NCI-H1436 (cell line): ENCODE measurements at places on chromosomes 7 and 10.

- DNase-seq: no peak
These were observed 148.2 kb downstream of the CHN2 start for GRCh38 chr7:29342761-29343160.

DNA sequence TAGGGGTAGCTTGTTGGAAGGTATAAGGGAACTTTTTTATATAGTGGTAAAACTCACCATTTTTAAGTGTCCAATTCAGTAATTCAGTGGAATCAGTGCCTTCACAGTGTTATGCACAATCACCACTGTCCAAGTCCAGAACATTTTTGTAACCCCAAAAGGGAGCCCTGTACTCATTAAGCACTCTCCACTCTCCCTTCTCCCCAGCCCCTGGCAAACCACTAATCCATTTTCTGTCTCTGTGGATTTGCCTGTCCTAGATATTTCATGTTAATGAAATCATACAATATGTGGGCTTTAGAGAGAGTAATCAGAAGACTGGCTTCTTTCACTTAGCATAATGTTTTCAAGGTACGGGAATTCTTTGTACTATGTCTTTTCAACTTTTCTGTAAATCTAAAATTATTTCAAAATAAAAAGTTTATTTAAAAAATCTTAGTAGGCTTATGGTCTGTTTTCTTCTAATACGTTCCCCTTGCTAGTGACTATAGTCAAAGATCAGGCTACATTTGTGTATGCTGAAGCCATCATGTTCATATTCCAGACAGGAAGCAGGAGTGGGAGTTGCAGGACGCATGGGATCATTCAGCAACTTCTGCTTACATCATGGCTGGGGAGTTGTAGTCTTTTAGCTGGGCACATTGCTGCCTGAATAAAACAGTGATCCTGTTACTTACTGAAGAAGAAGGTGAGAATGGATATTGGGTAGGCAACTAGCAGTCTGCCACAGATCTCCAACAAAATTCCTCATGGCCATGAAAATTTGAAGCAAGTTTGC is 35.4 kb upstream of the TAX1BP1 start:
- no peak for DNase-seq

- no peak for DNase-seq
These were observed 258.1 kb downstream of the PAXIP1 start for GRCh38 chr7:154744861-154745258.

DNA sequence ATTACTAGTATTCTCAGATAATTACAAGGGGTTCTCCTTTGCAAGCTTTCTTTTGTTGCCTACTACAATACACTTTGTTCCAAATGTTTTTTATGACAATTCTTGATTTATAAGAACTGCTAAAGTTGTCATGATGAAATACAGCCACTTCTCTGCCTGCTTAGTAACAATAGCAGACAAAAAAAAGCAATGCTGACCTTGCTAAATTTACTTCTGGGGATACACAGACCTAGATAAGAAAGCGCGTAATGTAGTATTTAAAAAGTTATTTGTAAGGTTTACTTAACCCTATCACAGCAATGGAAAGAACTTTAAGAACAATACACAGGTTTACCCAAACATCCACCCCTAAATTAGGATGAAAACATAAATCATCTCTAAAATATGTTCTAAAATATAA is 311.1 kb downstream of the DOCK4 start:
- DNase-seq: no peak

- DNase-seq: no peak
These were observed 186.8 kb downstream of the ITGB1 start for GRCh38 chr10:32771217-32771616.

- DNase-seq: no peak
These were observed 778.5 kb downstream of the NRG3 start for GRCh38 chr10:82653244-82654155.

- no peak for DNase-seq
These were observed 394.8 kb upstream of the IGFBP3 start for GRCh38 chr7:46315891-46316290.

DNA sequence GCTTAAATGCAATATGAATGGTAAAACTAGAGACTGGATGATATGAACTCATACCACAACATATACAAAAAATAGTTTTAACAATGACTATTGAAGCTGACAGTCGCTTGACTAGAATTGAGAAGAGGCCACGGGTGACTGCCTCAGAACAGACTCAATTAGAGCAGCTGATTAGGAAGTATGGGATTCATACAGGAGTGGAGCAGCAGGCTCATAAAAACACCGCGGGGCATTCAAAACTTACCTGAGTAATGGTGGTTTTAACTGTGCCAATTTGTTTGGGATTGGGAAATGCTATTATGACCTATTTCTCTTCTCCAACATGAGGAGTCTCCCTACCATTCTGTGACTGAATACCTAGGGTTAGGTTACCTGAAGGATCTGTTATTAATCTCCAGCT is 2.1 kb downstream of the CADPS2 start:
- peak; percentile 23 for DNase-seq

- DNase-seq: no peak
These were observed 88.0 kb downstream of the PLXDC2 start for GRCh38 chr10:19904202-19904661.

DNA sequence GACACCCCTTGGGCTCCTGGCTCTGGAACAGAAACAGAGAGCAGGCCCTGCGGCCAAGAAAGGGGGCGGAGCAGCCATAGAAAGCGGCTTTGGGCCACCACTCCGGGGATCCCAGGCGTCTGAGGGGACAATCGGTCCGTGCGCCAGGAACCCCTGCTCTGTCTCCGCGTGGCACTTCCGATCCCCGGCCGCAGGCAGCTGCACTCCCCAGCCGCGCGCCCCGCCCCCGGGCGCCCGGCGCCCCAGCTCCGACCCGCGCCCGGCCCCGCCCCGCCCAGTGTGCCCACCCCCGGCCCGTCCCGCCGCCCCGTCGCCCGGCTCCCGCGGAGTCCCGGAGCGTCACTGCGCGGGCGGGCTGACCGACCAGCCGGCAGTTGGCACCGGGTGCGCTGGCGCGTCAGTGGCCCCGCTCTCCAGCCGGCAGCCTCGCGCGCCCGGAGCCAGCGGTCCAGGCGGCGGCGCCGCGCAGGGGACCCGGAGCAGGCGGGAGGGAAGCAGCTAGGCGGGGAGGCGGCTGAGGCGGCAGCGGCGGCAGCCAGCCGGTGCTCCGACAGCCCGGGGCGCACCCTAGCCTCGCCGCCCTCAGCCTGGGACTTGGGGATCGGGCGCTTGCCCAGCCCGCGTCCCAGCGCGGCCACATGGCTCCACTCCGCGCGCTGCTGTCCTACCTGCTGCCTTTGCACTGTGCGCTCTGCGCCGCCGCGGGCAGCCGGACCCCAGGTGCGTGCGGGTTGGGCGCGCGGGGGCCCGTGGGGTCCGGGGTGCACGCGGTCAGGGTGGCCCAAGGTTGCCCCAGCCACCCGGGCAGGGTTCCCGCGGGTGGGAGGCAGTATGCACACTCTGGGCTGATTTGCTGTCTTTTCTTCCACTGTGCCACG is at the start of gene ADAMTS14:
Gene ADAMTS14 (plus strand): TSS at position 342 of the 878 bp plus-strand sequence. CDS start 297 bp downstream, at position 639.
- DNase-seq: peak; percentile 22

GRCh38 chr10:52308251-52309031 is 5.6 kb upstream of the DKK1 start:
- DNase-seq: peak; percentile 37

- no peak for DNase-seq
These were observed 5.8 kb downstream of the GHRHR start for GRCh38 chr7:30969604-30969970.

GRCh38 chr7:117791877-117792780 is 81.1 kb downstream of the CTTNBP2 start:
- DNase-seq: no peak

- no peak for DNase-seq
These were observed 2.0 kb downstream of the JAZF1 start for GRCh38 chr7:28178599-28178998.

GRCh38 chr7:142603870-142604448 is 145.3 kb upstream of the PRSS1 start:
- peak; percentile 17 for DNase-seq

DNA sequence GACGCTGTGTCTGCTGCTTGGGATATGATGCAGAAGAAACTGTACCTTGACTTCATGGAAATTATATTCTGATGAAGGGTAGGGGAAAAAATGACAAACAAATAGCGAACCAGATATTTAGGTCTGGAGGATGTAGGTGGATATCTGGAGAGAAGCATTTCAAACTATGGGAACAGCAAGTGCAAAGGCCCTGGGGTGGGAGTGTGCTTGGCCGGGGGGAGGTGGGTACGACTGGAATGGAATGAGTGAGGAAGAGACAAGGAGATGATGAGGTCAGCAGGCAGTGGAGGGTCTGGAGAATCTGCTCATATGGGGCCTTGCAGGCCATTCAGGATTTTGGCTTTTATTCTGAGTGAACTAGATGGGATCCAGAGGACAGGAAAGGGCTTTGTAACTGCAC is 65.2 kb downstream of the TLL2 start:
- no peak for DNase-seq
